ENCODE measurements at places on chromosomes 11 and 22.
A peak's percentile ranks its signal among the peaks of the same experiment; 100 is the strongest.

DNA sequence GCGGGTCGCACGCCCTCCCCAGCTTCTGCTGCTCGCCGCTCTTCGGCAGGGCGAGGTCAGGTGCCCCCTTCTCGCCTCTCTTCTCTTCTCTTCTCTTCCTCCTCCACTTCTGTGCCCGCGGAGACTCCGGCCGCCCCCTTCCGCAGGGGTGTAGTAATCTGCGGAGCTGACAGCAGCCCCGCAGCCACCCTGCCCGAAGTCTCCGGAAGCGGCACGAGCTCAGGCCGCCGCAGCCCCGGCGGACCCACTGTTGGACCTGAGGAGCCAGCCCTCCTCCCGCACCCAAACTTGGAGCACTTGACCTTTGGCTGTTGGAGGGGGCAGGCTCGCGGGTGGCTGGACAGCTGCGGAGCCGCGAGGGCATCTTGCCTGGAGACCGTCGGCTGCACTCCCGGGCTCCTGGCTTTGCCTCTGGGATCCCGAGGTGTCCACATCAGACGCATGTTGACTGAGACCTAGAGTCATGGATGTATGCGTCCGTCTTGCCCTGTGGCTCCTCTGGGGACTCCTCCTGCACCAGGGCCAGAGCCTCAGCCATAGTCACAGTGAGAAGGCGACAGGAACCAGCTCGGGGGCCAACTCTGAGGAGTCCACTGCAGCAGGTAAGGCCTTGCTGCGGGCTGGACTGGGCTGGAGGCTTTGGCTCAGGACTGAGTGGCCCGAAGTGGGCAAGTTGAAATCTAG, 486 bp downstream of the STIM1 start:
- peak; percentile 53 for DNase-seq

DNA sequence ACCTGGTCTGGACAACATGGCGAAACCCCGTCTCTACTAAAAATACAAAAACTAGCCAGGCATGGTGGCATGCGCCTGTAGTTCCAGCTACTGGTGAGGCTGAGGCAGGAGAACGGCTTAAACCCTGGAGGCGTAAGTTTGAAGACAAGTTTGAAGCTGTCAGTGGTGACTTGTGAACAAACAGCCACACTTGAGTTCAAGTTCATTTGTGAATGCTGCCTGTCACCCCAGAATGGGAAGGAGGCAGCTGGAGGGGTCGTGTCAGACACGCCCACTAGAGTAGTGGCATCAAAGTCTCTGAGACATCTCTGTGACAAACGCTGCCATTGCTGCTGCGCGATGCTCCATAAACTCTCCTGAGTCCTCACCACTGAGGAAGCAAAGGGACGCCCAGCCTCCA, 74.2 kb downstream of the DGCR2 start:
- DNase-seq = no peak

DNA sequence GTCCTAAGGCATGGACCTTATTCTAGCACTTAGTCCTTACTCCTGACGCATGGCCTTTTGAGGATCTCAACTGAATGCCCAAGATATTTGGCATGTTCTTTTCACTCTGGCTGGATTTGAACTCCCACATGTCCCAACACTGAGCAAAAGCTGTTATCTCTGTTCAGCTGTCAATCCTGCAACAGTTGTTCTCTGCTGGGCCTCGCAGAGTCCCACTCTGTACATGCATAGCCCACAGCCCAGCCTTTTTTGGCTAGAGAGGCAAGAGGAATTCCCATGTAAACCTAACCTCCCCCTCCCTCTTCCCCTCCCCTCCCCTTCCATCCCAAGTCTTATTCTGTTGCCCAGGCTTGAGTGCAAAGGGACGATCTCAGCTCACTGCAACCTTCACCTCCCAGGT, 21.8 kb upstream of the DRG1 start:
- no peak for DNase-seq

DNA sequence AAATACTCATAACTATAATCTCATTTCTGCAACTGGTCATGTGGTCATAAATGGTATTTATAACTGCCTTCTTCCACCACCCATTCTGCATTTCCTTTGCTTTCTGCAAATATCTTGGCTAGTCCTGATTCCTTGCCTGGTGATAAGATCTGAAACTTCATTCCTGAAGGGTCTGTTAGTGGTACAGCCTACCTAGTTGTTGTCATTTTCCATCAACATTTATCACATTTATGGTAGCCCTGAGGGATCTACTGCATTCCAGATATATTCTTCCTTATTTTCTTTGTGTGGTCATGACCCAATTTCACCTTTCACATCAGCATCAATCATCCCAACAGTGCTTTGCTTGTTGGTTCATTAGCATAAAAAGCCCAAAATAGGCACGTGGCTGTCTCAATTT, 50.1 kb downstream of the DDX6 start:
- no peak for DNase-seq

GRCh38 chr11:66674964-66675602, 2.6 kb downstream of the RBM4B start:
- DNase-seq = no peak
